ENCODE measurements at places on chromosomes 13 and 19.

DNA sequence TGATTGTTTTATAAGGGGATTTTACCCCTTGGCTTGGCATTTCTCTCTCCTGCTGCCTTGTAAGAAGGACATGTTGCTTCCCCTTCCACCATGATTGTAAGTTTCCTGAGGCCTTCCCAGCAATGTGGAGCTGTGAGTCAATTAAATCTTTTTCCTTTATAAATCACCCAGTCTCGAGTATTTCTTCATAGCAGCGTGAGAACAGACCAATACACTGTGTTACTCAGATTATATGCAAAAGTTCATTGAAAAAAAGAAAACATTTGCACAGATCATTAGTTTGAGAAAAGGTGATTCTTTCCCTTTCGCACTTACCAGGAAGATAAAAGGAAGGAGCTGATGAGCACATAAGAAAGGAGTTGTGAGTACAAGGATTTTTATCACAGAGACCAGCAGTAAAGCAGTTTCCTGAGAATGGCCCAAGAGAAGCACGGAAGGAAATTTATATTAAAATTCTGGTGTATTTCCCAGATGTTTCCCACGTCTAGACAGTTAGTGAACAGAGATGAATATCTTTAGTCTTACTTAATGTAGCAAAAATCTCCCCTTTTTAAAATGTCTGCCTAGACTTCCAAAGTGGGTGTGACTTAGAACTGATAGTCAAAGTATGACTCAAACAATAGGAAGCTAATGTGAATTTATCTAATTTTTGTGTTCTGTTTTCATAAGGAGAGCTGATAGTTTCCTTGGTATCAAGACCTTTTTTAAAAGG, 431.8 kb upstream of the SGCG start:
- DNase-seq, result no peak

- no peak for DNase-seq
Measured at GRCh38 chr13:104473936-104474335, 1407.7 kb upstream of the SLC10A2 start.

- DNase-seq, result no peak
Measured at GRCh38 chr13:29210676-29211075, 384.8 kb downstream of the SLC7A1 start.

- no peak for DNase-seq
Measured at GRCh38 chr13:36950920-36951319, 30.9 kb upstream of the SMAD9 start.

GRCh38 chr13:113483504-113484293, 6.8 kb downstream of the DCUN1D2 start:
- no peak for DNase-seq

DNA sequence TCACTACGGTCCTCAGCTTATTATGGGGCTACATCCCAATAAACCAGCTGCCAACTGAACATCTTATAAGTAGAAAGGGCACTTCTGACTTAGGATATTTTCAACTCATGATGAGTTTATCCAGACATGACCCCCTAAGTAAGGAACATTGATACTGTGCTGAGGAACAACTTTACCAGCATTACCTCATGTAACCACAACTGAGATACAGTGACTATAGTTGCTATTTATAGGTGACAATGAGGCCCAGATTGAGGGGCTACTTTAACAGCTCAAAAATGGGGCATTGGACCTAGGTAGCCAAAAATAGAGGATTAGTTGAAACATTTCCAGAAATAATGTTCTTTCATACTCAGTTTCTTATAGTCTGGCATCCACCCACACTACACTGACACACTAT, 26.8 kb downstream of the SKA3 start:
- DNase-seq, result no peak

All from SK-MEL-5 (cell line).